Peyer's patch (tissue), 4 donors: ENCODE measurements at places on chromosomes 1 and 21.

DNA sequence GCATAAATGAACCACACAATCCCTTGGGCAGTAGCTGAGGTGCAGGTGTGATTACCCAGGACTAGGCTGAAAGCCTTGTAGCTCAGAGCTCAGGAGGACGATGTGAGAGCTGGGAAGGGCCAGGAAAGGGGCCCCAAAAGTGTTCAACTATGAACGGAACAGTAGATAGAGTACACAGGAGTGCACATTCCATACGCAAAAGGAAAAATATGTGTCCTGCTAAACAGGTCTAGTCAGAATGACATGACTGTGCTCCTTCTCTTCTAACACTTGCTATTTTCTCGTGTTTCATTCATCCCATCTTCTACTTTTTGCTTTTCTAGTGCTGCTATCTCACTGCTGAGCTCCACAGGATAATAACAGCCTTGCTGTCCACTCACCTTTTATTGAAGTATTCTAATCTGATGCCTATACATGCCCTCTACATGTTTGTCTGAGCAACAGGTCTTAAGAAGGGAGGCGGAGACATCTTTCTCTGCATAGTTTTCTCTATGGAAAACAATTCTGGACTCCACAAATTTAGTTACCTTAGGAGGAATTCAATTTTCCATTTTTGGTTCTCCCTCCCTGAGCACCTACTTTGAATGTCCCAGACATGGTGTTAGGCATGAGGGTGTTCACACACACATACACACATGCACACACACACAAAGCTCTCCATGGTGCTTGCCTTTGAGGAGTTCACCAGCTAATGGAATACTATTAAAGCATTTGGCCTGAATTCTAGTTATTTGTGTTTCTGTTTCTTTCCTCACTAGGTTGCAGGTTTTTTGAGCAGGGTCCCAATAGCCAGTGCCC lies 3.4 kb downstream of the S100A10 start:
- no peak for DNase-seq

DNA sequence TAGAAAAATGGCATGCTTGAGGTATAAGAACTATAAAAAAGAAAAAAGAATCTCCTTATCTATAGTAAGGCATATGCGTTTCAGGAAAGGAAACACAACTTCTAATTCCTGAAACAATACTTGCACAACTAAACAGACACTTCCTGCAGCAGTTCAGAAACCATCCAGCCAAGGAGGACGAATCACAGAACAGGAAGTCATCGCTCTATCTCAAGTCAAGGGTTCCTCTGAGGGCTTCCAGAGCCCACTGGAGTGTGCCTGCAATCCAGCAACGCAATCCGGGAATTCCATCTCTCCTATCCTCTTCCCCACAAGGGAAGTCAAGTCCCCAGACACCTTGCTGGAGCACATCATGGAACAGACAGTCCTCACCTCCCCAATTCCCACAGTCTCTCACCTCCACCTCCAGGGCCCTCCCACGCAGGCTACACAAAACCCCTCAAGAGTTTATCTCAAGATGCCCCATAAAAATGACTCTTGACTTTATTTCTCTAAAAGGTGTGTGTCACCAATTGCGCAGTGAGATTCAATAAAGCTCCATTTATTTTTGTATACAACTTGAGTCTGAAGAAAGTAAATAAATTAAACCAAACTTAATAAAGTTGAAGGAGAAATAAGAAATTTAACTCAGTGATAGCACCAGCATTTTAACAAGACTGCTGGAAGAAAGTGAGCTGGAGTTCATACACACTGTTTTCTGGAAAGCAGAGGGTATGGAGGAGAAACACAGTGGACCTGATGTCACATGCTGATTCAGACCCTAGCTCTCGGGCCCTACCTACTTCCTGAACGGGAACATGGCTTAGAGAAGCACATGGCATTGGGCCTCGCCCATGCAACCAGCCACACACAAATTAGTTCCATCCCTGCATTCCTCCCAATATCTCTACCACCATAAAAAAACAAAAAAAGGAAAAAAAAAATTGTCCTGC lies 39.9 kb downstream of the SIPA1L2 start:
- DNase-seq: no peak

GRCh38 chr1:26405281-26405915 lies 5.2 kb upstream of the LIN28A start:
- no peak for DNase-seq

DNA sequence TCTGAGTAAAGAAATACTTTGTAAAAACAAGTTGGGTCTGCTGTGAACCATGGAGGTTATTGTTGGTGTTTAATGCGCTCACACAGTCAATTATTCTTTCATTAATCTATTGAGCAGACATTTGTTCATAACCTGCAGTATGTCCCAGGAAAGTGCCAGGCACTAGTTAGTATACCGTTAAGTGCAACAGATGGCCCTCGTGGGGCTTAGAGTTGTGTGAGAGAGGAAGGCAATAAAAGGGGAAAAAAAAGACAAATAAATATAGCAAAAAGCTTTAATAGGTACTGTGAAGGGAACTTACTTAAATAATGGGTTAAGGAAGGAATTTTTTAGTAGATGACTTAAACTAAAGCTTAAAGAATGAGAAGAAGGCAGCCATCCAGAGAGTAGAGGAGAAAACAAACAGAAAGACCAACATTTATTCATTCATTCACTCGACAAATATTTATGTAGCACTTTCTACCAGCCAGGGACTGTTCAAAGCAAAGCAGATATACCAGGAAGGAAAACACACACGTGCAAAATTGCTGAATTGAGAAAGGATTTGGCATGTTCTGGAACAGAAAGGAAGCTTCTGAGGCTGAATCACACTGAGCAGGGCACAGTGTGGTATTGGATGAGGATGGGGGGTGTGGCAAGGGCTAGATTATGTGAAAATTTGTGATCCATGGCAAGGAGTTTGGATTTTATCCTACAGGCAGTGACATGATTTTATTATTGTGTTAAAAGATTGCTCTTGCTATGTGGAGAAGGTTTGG lies 296.1 kb upstream of the SGIP1 start:
- no peak for DNase-seq

DNA sequence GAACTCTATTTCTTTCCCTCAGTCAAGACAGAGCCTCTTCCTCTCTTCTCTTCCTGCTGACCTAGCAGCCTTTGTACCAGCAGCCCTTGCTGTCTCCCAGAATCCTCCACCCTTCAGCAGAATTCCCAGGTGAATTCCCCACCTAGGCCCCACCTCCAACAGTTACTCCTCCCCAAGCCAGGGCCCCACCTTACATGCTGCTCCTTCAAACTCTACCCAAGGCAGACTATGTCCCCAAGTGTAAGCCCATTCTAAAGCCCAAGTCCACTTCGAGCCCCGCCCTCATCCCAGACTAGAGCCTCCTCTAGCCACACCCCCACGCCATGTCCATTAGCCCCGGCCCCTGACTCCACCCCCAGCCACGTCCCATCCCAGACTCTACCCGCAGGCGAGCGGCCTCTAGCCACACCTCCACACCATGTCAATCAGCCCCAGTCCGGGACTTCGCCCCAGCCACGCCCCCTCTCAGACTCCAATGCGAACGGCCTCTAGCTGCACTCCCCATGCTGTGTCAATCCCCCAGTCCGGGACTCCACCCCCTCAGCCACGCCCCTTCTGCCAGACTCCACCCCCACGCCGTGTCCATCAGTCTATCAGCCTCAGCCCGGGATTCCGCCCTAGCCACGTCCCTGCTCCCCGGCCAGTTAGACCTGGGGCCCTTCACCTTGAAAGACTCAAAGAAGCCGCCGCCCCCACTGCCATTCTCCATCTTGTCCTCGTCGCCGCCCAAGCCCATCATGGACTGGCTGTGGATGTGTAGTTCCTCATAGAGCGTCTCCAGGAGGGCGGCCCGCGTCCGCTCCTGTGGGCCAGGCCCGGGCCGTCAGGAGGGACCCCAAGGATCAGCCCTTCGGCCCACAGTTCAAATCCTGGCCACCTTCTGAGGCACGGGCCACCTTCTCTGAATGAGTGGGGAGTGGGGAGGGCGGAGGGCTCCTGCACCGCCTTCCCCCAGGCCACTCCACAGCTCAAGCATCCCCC lies 61.3 kb downstream of the RAP1GAP start:
- DNase-seq: peak; percentile 98

- no peak for DNase-seq
Observed at GRCh38 chr1:165383067-165383466, 26.6 kb upstream of the LMX1A start.

DNA sequence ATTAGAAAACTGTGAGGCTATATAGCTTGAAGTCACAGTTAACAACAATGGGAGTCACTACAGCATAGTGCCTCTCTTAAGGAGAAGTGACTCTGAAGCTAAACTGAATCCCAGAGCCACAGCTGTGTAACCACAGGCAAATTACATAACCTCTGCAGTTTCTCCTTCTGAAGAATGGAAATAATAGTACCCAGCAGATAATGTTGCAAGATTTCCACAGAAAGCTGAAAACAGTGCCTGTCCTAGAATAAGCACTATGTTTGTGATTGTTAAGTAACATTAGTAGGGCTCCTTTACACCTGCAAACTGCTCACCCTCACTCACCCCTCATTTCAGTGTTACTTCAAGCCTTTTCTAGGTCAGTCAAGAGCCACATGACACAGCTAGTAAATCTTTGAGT lies 886.7 kb downstream of the PLA2G4A start:
- DNase-seq: no peak

DNA sequence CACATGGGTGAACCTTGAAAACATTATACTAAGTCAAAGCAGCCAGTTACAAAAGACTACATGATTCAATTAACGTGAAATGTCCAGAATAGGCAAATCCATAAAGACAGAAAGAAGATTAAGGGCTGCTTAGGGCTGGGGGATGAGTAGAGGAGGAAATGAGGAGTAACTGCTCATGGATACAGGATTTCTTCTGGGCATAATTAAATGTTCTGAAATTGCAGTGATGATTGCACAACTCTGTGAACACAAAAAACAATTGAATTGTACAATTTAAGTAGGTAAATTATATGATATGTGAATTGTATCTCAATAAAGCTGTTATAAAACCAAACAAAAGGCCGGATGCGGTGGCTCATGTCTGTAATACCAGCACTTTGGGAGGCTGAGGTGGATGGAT lies 52.2 kb downstream of the RERE start:
- no peak for DNase-seq

DNA sequence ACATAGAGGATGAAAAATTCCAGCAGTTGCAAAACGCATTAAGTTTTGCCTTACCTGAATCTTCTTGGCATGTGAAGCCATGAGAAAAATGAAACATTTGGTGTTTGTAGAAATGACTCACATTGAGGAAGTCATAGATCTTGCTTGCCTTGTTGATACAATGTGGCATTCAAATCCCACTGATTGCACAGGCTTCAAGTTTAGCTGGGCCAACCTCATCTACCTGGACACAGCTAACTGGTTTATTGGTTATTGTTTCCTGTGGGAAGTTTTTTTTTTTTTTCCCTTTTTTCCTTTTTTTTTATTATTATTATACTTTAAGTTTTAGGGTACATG lies 168.9 kb upstream of the C21orf91 start:
- DNase-seq: no peak

DNA sequence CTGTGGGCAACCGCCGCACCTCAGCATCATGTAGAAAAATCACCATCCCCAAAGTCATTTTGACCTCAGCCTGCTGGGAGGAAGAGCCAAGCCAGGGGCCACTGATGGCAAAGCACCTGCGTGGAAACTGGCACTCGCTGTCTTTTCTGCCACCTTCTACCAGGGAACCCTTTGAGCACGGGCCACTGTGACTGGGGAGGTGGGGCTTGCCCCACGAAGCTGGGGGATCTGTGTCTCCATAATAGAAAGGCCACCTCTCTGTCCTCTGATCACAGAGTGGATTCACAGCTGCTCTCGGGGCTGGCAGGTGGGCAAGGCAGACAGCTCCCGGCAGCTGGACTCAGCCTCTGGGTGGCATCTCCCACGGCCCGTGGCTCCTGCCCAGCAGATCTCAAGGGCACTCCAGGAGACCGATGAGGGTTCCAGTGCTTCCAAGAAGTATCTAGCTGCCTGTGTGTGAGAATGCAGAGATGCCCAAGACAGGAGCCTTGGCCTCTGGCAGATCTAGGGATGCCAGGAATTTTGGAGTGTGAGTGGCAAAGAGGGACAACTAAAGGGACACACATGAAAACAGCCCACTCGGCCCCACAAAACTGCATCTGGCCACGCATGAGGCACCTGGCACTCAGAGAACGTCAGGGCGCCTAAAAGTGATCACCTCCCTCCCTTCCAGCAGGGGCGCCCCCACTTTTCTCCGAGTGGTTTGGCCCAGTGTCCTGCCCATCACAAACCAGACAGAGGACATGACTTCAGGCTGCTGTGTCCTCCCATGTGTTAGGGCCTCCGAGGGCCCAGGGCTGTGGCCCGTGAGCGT lies 102.6 kb downstream of the PDE9A start:
- DNase-seq: no peak

- no peak for DNase-seq
Observed at GRCh38 chr21:21385404-21385803, 387.2 kb downstream of the NCAM2 start.

GRCh38 chr1:6688757-6689156 lies 12.9 kb downstream of the DNAJC11 start:
- DNase-seq: no peak

- DNase-seq: peak; percentile 69
Observed at GRCh38 chr1:204084247-204084772, 11.4 kb downstream of the SOX13 start.

GRCh38 chr1:94765958-94766357 lies 54.2 kb upstream of the SLC44A3 start:
- DNase-seq: no peak

DNA sequence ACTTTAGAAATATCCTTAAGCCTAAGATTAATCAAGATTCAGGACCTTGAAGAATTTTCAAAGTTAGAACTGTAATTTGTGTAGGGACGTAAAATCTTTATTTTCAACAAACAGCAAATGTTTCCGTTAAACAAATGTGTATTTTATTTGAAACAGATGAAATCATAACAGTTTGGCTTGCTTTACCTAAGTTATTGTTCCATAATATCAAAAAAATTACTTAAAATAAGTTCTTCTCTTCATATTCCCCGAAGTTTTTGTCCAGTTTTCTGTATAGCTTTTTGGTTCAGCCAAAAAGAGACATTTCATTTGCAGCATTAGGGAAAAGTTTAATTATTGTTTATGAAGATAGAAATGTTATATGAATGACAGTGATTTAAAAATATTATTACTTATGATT lies 100.1 kb downstream of the NFIA start:
- DNase-seq: no peak

DNA sequence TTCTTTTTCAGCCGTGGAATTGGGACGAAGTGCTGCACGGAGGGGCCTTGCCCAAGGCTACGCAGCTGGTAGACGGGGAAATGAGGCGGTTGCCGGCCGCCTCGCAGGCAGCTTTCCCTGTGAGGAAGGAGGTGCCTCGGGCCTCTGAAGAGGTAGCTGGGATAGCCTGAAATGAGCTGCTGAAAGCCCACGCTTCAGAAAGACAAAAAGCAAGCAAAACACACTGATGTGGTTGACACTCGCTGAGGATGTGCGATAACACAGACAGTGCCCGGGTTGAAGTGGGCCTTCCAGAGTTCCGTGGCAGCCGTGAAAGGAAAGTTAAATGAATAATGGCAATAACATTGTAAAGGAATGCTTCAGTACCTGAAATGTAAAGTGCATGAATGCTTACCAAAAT lies 47.2 kb downstream of the S1PR1 start:
- DNase-seq: no peak
